ENCODE measurements at places on chromosomes 6 and 20. TPM values are rescaled to one million over a fixed set of nuclear protein-coding genes. Genes with fewer than 3 reads are reported as not detected.

The SYNDIG1 gene
- total RNA-seq = not detected

The BPIFB4 gene
- total RNA-seq = not detected

The LIN28B gene
- not detected for total RNA-seq

The SOX18 gene
- not detected for total RNA-seq

The RIPPLY2 gene
- not detected for total RNA-seq

DNA sequence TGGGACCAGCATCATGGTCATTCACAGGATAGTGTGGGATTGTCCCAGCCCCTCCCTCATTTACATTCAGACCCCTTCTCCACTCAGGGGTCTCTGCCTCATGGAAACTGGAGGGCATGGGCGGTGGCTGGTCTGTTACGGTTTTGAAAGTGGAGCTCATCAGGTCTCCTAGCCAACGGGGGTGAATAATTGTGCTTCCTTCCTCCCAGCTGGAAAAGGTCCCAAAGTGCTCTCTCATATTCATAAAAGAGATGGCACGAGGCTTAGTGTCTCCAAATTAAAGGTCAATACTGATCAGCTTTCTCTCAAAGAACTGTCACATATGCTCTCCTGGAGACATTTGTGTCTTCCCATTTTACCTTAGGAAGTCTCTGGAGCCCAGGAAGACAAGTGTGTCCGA, 19.9 kb downstream of the JARID2 start:
- DNase-seq = no peak

GRCh38 chr6:3324262-3324942, 65.7 kb downstream of the PSMG4 start:
- peak; percentile 35 for DNase-seq

Data from activated naive CD4-positive, alpha-beta T cell treated with anti-CD3 and anti-CD28 coated beads for 36 hours (primary cell).